CD4-positive, alpha-beta T cell treated with Interleukin-15 for 1 hour (primary cell): ENCODE measurements at places on chromosomes 3 and 15.

- DNase-seq: no peak
Observed at GRCh38 chr3:126313580-126314304, 43.5 kb downstream of the KLF15 start.

- DNase-seq: no peak
Observed at GRCh38 chr15:60844010-60844409, 365.1 kb upstream of the ICE2 start.

DNA sequence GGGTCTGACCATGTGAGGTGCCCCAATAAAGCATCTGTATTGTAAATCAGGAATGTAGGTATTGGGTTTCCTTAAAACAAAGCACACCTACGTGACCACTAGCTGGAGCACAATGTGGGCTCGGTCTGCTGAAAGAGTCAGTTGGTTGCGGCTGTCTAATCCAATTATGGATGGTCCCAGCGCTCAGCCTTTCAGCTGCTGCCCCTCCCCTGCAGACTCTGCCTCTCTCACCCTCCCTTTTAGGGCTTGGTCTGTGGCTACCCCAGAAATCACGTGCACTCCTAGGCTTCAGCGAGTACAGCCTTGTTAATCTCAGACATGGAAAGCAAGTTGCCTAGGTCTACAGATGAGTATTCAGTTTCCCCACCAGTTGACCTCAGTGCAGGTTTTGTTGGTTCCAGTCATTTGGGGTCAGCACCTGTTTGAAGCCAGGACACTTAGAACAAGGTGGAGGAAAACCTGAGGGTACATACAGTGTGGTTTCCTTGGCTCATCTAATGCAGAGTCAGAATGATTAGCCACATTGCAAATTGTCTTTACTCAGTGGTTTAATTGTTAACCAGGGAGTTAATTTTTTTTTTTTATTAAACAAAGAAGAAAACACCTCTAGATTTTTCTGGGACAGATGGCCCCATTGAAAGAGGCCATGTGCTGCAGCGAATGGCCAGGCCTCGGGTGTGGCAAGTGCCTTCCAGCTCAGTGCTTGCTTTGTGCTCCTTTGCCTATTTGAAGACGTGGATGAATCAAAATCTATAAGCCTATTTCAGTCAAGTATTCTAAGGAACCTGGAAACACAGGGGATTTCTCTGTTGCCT is 137.7 kb downstream of the IGF1R start:
- no peak for DNase-seq

DNA sequence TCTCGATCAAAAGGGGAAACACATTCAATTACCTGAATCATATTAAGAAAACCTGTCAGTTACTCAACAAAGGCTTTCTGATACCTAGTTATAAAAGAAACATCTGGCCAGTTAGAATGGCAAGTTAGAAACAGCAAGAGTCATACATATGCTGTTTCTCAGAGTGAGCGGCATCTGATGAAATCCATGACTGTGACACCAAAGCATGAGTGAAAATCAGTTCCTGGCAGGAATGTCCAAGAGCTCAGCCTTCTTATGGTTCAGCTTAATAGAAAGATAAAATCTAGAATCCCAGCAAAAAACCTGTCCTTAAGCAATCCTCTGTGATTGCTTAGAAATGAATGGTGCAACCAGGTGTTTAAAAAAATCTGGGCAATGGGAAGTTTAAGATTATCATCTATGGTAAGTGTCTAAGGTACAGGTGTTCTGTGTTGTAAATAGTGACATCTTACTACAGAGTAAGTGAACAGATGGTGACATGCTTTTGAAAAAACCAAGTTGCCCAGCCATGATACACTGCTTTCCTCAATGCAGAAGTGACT is 18.8 kb downstream of the B4GALT4 start:
- DNase-seq: no peak

- no peak for DNase-seq
Observed at GRCh38 chr3:192106543-192106942, 620.8 kb downstream of the FGF12 start.

DNA sequence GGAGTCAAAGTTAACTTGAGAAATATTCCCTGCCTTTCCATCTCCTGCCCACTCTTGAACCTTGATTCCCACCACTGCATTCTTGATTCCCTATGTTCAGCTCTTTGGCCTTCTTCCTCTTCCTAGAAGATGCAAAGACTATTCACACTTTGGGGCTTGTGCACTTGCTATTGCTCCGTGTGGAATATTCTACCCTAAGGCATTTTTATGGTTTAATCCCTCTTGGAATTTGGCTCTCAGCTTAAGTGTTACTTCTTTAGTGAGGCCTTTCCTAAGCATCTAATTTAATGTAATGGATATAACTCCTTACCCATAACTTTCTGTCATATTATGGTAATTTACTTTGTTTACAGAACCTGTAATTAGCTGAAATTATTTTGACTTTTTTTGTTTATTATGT is 318.9 kb upstream of the COL8A1 start:
- no peak for DNase-seq

- DNase-seq: no peak
Observed at GRCh38 chr15:40746916-40747418, 8.1 kb downstream of the RMDN3 start.

DNA sequence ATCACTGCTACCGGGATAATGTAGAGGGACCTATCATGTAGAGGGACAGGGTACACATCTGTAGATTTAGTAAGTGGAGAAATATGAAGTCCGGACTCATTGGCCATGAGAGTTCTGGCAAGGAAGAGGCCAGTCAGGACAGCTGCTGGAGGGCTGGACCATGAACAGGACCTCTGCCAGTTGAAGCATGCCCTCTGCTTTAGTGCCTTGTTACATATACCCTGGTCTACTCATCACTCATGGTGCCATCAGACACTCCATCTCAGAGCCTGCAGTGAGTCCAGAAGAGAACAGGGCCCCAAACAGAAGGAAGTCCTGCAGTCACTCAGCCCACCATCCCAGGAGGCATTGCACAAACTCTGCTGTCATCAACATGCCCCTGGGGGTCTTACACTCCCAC is 54.7 kb upstream of the CA12 start:
- DNase-seq: no peak

- peak; percentile 76 for DNase-seq
Observed at GRCh38 chr3:64030741-64031140, 7.4 kb upstream of the PSMD6 start.

- DNase-seq: no peak
Observed at GRCh38 chr15:39127925-39128617, 452.8 kb upstream of the THBS1 start.

- no peak for DNase-seq
Observed at GRCh38 chr3:182327196-182327681, 466.1 kb upstream of the ATP11B start.

GRCh38 chr15:90862487-90862886 is 5.9 kb upstream of the FURIN start:
- no peak for DNase-seq

- DNase-seq: no peak
Observed at GRCh38 chr3:31908391-31909097, 72.5 kb downstream of the OSBPL10 start.

GRCh38 chr15:44450172-44450571 is 22.7 kb downstream of the CTDSPL2 start:
- DNase-seq: no peak

- no peak for DNase-seq
Observed at GRCh38 chr15:101499863-101500713, 10.6 kb upstream of the PCSK6 start.
